NCI-H1436 (cell line): ENCODE measurements at places on chromosomes 16 and 17.
A peak's percentile ranks its signal among the peaks of the same experiment; 100 is the strongest.

- no peak for DNase-seq
These were observed 238.2 kb downstream of the CDH8 start for GRCh38 chr16:61797961-61798507.

GRCh38 chr16:81138831-81139557, 42.8 kb upstream of the GCSH start:
- DNase-seq = no peak

GRCh38 chr16:75238132-75238852, 13.1 kb downstream of the BCAR1 start:
- DNase-seq = peak; percentile 20

DNA sequence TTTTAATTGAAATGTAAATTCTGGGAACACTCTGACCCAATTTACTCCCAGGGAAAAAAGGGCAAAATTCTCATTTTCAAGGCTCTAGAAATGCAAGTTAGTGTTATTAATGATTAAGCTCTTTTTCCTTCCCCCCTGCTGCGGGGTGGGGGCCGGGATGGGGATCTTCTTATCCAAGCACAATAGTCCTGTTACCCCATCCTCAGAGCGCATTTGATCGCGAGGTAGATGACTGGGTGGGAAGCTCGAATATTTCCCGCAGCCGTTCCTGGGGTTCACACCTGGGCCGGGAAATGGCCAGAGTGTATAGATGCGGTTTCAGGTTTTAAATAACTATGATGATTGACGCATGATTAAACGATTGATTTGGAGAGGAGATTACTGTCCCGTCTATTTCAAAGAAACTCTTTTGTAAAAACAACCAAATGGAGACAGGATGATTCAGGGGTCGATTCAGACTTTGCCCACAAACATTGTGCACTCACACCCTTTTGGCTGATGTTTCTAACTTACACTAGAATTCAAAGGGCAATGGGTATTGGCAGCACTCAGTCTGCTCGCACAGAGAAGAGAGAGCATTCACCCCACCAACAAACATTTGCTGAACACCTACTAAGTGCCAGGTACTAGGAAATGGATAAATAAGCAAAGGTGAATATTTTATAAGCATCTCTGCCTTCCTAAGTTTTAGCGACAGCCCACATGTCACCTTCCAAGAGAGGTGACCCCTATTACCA, 55.0 kb downstream of the SALL1 start:
- DNase-seq = no peak

DNA sequence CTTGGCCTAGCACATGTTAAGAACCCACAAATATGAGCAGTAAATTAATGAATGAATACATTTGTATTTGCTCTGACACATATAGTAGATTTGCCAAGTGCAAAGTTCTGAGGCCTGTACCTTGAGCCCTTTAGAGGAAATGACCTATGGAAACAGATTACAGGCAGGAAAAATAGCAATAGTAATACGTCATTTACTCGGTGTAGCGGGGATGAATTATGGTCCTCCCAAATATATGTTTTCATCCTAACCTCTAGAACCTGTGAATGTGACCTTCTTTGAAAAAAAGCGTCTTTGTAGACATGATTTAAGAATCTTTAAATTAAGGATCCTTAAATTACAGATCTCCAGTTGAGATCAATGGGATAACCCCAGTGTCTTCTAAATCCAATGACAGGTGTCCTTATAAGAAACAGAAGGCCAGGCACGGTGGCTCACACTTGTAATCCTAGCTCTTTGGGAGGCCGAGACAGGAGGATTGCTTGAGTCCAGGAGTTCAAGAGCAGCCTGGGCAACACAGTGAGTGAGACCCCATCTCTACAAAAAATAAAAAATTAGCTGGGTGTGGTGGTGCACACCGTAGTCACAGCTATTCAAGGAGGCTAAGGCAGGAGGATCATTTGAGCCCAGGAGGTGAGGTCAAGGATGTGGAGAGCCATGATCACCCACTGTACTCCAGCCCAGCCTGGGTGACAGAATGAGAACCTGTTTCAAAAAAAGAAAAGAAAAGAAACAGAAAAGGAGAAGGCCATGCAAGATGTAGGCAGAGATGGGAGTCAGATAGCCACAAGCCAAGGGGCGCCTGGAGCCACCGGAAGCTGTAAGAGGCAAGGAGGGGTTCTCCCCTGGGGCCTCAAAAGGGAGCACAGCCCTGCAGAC, 5.1 kb upstream of the ITPRIPL2 start:
- no peak for DNase-seq

GRCh38 chr17:31509095-31509804, 117.8 kb downstream of the RAB11FIP4 start:
- no peak for DNase-seq

- DNase-seq = no peak
These were observed 20.6 kb upstream of the PIK3R6 start for GRCh38 chr17:8887834-8888703.

GRCh38 chr16:6684076-6684673, 648.5 kb upstream of the RBFOX1 start:
- peak; percentile 8 for DNase-seq

GRCh38 chr17:72538901-72539352, 418.1 kb downstream of the SOX9 start:
- no peak for DNase-seq

DNA sequence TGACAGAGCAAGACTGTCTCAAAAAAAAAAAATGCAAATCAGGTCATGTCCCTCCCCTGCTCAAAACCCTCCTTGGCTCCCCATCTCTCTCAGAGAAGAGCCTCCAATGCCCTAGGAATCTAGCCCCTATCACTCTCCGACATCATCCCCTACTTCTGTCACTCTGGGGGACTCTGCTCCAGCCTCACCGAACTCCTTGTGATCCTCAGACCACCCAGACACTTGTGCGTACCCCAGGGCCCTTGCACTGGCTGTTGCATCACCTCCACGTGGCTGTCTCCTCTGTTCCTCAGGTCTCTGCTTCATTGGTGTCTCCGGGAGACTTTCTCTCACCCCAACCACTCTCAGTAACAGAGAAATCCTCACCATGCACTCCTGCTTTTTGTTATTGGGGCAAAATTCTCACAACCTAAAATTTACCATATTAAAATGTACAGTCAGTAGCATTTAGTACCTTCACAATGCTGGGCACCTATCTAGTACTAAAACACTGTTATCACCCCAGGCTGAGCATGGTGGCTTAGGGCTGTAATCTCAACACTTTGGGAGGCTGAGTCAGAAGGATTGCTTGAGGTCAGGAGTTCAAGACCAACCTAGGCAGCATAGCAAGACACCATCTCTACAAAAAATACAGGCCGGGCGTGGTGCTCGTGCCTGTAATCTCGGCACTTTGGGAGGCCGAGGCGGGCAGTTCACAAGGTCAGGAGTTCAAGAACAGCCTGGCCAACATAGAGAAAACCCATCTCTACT, 15.2 kb downstream of the PLA2G10 start:
- no peak for DNase-seq

DNA sequence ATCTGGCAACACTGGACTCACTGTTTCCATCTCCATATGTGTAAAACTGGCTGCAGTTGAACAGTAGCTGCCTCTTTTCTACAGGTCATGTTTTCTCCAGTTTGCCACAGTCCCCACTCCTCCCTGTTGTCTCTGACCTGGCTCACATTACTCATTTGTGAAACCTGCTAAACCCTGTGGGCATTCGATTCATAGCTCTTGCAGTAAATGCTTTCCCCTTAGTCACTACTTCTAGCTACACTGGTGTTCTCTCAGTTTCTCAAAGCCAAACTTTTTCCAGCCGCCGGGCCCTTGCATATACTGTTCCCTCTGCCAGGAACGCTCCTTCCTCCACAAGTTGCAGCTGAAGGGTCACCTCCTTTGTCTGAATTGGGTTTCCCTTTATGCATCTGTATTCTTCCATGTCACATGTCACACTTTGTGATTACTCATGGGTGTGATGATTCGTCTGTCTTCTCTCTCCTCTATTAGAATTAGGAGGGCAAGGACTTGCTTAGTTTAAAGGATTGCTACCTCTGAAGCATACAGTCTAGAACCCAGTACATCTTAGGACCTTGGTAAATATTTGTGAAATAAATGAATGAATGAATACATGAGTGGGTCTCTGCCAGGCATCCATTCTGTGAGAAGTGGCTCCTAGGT, 15.0 kb upstream of the MT4 start:
- DNase-seq = no peak

DNA sequence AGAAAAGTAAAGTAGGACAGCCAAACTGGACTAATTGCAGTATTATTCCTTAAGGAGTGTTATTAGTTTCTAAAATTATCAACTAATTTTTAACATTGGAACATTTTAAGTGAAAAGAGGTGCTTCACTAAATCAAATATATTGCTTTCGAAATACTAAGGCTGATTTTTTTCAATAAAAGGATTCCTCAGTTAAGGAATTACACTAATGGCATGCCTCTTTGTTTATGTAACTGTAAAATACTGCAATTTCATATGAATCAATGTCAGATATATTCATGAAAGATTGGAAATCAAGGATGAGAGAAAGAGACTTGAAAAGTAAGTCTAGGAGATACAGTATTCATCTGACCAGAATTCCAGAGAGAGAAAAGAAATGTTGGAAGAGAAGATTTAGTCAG, 129.8 kb downstream of the TANC2 start:
- DNase-seq = no peak

GRCh38 chr16:52318302-52319009, 228.5 kb downstream of the TOX3 start:
- peak; percentile 45 for DNase-seq

- no peak for DNase-seq
These were observed 57.2 kb downstream of the CHD9 start for GRCh38 chr16:53112015-53112414.

GRCh38 chr17:46179375-46179999, 13.7 kb downstream of the KANSL1 start:
- DNase-seq = no peak

GRCh38 chr17:57915985-57916757, 39.0 kb downstream of the CUEDC1 start:
- peak; percentile 35 for DNase-seq

DNA sequence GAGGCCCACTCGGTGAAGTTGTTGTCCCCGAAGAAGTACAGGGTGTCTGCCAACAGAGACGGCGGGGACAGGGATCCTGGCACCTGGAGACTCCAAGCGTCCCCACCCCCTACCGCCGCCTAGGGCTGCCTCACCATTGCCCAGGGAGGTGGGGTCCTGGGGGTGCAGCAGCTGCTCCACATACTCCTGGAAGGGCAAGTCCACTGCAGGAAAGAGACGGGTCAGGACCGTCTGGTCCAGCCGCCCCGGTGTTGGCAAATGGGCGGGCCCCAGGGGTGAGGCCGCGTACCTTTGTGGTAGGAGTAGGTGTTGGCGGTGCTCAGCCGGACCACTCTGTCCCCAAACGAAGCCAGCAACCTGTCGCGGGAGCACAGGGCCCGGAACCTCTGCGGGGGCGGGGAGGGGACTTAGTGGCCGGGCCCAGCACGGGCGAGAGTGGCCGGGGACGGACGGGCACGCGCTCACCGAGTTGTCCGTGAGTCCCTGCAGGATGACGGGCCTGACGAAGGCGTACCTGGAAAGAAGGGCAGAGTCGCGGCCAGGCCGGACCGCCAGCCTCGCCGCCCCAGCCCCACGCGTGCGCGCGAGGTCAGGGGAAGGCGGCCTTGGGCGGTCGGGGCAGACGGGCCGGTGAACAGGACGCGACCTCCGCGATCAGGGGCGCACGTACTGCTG, 601 bp downstream of the JMJD8 start:
- no peak for DNase-seq

DNA sequence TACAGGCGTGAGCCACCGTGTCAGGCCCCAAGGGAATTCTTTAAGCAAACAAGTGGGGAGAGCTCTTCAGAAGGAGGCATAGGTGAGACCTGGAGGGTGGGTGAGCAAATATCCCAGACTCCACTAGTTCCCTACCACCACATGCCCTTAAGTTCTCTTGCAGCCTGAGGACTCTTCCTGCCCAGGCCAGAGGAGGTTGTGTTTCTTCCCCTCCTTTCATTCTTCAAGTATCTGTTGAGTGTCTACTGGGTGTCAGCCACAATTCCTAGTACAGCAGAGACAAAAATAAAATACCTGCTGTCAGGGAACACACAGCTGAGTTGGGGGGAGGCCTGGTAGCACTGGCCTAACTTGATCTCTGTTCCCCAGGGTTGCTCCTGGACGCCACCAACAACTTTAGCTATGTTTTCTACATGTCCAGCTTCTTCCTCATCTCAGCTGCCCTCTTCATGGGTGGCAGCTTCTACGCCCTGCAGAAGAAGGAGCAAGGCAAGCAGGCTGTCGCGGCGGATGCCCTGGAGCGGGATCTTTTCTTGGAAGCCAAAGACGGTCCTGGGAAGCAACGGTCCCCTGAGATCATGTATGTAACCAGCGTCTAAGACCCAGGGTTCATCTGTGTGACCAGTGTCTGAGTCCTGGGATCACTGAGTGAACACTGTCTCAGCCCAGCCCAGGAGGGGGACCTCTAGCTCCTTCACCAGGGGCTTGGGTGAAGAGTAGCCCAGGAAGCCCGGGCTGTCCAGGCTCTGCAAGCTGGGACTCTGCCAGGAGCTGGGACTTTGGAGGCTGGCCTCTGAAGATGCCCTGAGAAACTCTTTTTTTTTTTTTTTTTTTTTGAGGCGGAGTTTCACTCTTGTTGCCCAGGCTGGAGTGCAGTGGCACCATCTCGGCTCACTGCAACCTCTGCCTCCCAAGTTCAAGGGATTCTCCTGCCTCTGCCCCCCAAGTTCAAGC, 5.9 kb upstream of the ARMC7 start:
- no peak for DNase-seq

- no peak for DNase-seq
These were observed 22.6 kb downstream of the SLC25A10 start for GRCh38 chr17:81734405-81735263.

DNA sequence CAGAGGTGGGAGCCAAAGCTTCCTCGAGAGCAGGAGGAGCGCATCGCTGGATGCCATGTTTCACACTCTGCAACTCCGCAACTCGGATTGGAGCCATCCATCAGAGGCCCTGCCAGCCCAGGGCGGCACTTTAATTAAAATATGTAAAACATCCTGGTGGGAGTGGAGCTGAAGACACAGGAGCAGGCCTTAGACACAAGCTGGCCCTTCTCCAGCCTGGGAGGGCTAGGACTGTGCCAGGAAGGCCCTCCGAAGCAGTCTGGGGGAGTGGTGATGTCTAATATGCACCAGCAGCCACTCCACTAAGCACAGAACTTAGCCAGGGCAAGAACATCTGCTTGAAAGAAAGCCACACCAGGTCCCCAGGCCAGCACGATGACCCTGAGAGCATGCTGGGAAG, 5.8 kb upstream of the CCDC182 start:
- DNase-seq = no peak

GRCh38 chr16:81478876-81479511, 34.4 kb downstream of the CMIP start:
- DNase-seq = no peak
